ENCODE measurements at places on chromosomes 16 and 17.

GRCh38 chr17:66737524-66737923 is 97.4 kb upstream of the CACNG5 start:
- DNase-seq = no peak

GRCh38 chr17:534071-534691 is 180.5 kb downstream of the VPS53 start:
- no peak for DNase-seq

- no peak for DNase-seq
These were observed 38.3 kb downstream of the NT5M start for GRCh38 chr17:17341452-17341851.

- no peak for DNase-seq
These were observed 84.3 kb downstream of the PRKCA start for GRCh38 chr17:66386498-66387351.

DNA sequence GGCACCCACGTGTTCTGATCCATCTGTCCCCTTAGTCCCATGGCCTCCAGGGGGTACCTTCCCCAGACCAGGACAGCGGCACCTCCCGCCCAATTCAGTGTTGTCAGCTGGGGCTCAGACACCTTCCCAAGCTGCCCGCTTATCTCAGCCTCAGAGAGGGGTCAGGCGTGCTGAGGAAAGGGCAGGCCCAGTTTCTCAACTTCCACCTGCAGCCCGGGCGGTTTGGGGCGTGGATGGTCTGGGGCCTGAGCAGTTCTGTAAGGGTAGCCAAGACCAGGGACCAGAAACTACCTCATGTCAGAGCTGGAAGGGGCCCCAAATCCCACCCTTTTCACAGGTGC is 5.1 kb downstream of the PLCD3 start:
- DNase-seq = no peak

DNA sequence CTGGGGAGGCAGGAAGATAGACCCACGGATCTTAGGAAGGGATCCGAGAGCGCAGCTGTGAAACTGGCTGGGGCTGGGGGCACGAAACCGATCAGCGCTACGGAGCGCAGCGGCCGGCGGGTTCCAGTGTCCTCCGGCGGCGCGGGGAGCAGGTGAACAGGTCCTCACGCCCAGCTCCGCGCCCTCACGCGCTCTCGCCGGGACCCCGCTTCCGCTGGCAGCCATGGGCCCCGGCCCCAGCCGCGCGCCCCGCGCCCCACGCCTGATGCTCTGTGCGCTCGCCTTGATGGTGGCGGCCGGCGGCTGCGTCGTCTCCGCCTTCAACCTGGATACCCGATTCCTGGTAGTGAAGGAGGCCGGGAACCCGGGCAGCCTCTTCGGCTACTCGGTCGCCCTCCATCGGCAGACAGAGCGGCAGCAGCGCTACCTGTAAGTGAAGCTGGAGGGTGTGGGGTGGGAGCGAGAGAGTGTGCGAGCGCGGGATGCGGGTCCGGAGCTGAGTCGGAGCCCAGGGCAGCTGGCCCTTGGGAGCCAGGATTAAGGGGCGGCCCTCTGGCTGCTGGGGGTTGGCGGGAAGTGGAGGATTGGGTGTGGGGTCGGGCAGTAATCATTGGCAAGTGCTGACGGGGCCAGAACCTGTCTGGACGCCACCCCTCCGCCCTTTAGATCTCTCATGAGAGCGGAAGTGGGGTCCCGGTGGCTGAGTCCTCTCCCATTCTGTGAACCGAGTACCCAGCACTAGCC is 479 bp downstream of the ITGA3 start:
- DNase-seq = peak; percentile 42

- DNase-seq = no peak
These were observed 9.1 kb upstream of the GRN start for GRCh38 chr17:44335968-44336367.

GRCh38 chr16:70378869-70379493 is 32.3 kb downstream of the DDX19A start:
- DNase-seq = no peak

GRCh38 chr17:73787076-73788059 is 143.1 kb upstream of the SDK2 start:
- peak; percentile 89 for DNase-seq

GRCh38 chr17:48328457-48328856 is 101.6 kb downstream of the SKAP1 start:
- no peak for DNase-seq

DNA sequence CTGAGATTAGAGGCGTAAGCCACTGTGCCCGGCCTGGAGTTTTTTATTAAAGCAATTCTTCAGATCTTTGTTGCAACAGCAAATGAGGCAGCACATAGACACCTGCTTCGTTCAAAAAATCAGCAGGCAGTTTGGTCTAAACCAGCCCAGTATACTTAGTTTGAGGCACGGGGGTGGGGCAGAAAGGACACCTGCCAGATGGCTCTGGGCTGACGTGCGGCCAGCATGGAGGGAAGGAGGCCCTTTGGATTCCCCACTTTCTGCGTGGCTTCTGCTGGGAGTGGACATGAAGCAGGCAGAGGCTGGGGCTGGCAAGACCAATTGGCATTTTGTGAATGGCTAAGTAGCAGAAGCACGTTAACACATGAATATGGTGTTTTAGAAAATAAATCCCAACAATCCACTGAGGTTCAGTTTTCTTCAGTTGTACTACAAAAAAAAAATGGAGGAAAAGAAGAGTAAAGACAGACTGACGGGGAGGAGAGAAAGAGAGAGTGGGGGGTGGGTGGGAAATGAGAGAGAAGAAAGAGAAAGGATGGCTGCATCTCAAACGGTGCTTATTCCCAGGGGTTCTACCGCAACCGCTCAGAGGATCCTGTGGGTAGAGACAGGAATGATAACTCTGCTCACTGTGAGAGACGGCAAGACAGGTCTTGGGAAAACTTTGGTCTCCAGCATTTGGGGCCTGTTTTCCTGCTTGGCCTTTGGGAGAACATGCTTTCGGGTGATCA is 16.3 kb downstream of the C16orf46 start:
- DNase-seq = no peak

DNA sequence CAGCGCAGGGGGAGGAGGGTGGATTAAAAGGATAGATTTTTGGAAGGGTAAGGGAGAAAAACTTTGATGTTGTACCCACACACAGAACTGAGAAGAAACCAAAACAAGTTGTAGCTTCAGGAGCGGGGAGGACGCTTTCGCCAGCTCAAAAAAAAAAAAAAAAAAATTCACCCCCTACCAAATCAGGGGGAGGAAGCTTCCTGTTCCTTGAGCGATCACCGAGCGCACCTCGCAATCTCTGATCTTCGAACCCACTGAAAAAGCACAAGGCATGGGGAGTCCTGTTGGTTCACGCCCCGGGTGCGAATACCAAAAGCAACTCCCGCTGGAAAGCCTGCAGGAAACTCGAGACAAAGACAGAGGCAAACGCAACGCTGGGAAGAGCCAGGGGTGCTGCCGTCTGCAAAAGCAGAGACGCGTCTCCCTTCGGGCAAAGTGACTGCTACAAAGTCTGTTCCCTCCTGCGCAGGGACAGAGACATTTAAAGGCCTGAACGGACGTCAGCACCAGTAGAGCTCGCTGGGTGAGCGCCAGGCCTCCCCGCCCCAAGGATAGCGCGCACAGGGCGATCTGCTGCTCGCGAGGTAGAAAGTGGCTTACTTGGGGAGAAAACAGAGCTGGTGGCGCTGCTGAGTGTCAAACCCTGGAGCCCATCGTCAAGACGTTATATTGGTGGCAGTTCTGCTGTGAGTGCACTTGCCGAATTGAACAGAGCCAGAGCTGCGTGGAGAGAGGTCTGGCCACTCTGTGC is 190.4 kb downstream of the USP22 start:
- DNase-seq = peak; percentile 30

- DNase-seq = no peak
These were observed 3.4 kb upstream of the SSTR5 start for GRCh38 chr16:1069154-1069553.

- no peak for DNase-seq
These were observed 73.4 kb upstream of the GPR139 start for GRCh38 chr16:20147091-20147490.

- DNase-seq = no peak
These were observed 9.2 kb upstream of the BAIAP2 start for GRCh38 chr17:81025741-81026129.

GRCh38 chr17:34389126-34389750 is 26.2 kb upstream of the CCL1 start:
- DNase-seq = no peak

Data from NCI-H1436 treated with DMSO at 0.1 percent for 48 hours (cell line).